Mesangial cell (primary cell): ENCODE measurements at places on chromosomes 11 and 22. TPM values are rescaled to one million over a fixed set of nuclear protein-coding genes. Genes with fewer than 3 reads are reported as not detected.

The CAT gene
- 39.3 and 61.7 TPM in 2 replicates for total RNA-seq

The MUC5AC gene
- not detected in 2 replicates for total RNA-seq

The TRIM49 gene
- not detected in 2 replicates for total RNA-seq

The DMC1 gene
- 0.25 and 0.98 TPM in 2 replicates for total RNA-seq

The ARHGAP20 gene
- total RNA-seq = 0.65 and 1.5 TPM in 2 replicates

The PATE4 gene
- not detected in 2 replicates for total RNA-seq

The CCDC81 gene
- 0.76 and 0.81 TPM in 2 replicates for total RNA-seq

The OR9G1 gene
- not detected in 2 replicates for total RNA-seq

The PRSS23 gene
- total RNA-seq = 88.8 and 92.9 TPM in 2 replicates

The AMOTL1 gene
- 29.7 and 31.1 TPM in 2 replicates for total RNA-seq

The SRRD gene
- 11.0 and 20.2 TPM in 2 replicates for total RNA-seq
